ENCODE measurements at places on chromosomes 3 and 15.

DNA sequence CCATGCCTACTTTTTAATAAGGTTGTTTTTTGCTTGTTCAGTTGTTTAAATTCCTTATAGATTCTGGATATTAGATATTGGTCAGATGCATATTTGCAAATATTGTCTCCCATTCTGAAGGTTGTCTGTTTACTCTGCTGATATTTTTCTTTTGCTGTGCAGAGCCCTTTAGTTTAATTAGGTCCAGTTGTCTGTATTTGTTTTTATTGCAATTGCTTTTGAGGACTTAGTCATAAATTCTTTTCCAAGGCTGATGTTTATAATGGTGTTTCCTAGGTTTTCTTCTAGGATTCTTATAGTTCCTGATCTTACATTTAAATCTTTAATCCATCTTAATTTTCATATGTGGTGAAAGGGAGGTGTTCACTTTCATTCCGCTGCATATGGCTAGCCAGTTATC lies 77.4 kb downstream of the PTPRG start:
- DNase-seq, result no peak

DNA sequence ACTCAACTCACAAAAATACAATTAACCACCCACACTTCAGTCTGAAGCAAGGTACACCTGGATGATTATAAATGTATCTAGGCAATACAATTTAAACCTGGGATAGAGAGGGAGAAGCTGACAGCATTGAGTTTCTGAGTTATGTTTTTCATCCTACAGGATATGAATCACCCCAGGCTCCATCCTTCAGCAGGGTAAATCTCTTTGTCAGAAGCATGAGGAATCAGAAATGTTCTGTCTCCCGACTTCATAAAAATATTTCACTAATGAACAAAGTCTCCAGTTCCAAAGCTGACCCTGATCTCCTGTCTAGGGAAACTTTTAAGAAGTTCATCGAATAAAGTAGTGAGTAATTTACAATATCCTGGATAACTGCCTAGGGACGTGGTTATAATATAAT lies 25.5 kb upstream of the FRMD4B start:
- DNase-seq, result no peak

GRCh38 chr3:13419505-13420044 lies 547 bp downstream of the NUP210 start:
- DNase-seq, result no peak

DNA sequence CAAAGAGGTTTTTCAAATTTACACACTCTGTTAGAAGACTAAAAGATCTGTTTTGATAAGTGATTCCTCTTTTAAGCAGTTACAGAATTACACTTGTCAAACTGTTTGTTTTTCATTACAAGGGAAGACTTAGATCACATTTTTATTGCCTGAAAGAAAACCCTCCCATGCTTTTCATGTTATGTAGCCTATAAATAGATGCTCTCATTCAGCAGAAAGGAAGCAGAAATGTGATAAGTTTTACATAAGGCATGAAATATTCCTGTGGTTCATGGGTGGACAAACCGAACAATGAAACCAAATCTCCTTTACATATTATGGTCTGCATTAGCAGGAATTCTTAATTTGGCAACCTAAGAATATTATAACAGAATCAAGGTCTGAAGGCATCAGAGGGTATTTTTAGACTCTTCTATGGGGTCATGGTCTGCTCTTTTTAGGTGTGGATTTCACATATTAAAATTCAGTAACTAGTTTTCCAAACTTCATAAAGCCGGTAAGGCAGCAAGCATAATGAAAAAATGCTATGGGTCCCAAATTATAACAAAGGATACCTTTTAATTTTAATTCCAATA lies 37.3 kb upstream of the FXR1 start:
- DNase-seq, result no peak

- DNase-seq, result no peak
Measured at GRCh38 chr3:183487896-183488295, 59.5 kb upstream of the MCF2L2 start.

GRCh38 chr3:46928282-46928681 lies 48.3 kb downstream of the CCDC12 start:
- no peak for DNase-seq

DNA sequence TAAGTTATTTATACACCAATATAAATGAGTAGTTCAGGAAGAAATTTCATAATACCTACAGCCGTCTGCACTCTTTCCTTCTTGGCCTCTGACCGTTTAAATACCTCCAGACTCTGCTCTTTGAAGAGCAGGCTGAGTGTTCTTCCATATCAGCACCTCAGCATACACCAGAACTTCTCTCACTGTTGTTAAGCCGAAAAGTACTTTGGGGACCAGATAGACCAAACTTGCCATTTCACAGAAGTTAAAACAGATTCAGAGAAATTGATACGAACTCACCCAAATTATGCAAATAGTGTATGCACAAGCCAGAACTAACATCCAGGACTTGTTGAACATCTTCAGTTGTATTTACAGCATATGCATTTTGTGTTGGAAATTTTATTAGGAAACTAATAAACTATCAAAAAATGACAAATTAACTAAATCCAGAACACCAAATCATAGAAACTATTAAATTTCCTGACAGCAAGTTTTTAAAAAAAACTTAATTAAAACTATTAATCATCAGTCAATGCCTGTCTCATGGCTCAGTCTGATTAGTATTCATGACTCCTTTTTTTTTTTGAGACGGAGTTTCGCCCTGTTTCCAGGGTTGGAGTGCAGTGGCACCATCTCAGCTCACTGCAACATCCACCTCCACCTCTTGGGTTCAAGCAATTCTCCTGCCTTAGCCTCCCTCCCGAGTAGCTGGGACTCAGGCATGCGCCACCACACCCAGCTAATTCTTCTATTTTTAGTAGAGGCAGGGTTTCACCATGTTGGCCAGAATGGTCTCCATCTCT lies 24.1 kb downstream of the CGGBP1 start:
- no peak for DNase-seq

DNA sequence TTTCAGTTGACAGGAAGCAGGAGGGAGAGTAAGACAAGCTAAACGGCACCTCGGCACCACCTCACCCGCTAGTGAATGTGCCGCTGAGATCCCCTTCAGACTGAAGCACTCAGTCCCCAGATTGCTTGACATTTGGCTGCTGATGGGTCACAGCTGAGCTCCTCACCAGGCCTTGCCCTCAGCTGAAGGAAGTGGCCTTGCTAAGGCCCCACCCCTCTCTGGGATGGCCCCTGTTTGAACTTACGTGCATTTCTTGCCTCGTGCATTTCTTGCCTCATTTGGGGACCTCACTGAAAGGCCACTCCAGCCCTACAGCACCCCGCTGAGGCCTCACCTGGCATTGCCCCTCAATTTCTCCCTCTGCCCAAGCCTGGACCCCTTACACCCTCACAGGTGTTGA lies 39.8 kb downstream of the EOGT start:
- no peak for DNase-seq

- no peak for DNase-seq
Measured at GRCh38 chr3:133699467-133699866, 37.7 kb upstream of the TOPBP1 start.

GRCh38 chr3:70360979-70361760 lies 48.7 kb upstream of the MDFIC2 start:
- DNase-seq, result no peak

- no peak for DNase-seq
Measured at GRCh38 chr15:93179072-93179471, 90.1 kb upstream of the RGMA start.

GRCh38 chr3:41608347-41608746 lies 353.6 kb downstream of the ULK4 start:
- DNase-seq, result no peak

DNA sequence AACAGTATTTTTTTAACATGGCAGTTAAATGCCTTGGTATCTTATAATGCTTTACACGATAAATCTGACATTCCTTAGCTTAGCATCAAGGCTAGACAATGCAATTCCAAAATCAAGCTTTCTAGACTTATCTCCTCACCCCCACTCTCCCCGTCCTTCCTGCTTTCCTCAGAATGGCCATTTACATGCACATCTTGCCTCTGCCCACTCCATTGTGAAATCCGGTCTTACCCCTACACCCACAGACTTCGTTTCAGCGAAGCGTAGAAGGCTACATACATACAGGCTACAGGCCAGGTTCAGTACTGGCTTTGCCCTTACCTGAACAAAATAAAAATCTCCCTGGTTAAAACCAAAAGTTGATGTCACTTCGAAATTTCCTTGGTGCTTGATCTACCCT lies 58.6 kb upstream of the SLC12A8 start:
- no peak for DNase-seq

DNA sequence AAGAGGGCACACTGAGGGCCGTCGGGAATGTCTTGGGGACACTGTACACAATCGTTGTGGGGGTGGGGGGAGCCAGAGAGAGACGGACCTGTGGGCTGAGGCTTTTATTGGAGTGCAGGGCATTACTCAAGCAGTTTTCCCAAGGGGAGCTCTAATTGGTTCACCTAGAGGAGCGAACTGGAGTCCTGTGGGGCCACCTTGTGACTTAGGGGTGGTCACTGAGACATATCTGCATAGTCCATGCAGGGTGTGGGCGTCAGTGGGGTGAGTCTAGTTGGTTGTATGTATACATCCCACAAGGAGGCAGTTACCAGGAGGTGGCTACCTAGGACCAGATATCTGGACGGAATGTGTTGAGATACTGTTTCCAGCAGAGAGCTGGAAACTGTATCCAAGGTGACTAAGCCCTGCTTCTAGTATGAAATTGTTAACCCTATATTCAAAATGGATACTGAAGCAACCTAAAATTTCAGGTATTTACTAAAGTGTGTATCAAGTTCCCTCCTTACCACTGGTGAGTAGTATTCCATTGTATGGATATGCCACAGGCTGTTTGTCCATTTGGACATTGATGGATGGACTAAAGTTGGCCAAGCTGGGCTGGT lies 2.6 kb upstream of the PIGZ start:
- DNase-seq, result no peak

DNA sequence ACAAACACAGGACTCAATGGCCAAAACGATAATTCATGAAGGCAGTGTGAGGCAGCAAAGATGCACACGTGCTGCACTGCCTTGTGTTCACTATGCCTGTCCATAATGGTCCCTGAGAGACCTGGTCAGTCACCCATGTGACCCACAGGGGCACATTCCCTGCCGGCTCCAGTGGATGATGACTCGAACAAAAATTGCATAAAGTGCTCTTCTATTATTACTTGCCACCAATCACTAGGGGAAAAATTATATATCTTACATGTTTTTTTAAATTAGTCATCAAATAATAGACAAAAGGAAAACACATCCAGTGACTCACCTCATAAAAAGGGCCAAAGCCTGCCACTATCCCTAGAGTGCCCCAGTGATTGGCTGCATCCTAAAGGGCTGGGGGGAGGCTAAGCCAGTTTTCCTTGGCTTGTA lies 47.5 kb downstream of the UBP1 start:
- no peak for DNase-seq

- DNase-seq, result no peak
Measured at GRCh38 chr3:161414907-161415306, 43.6 kb upstream of the SPTSSB start.

GRCh38 chr15:67176195-67176971 lies 78.1 kb downstream of the AAGAB start:
- no peak for DNase-seq

DNA sequence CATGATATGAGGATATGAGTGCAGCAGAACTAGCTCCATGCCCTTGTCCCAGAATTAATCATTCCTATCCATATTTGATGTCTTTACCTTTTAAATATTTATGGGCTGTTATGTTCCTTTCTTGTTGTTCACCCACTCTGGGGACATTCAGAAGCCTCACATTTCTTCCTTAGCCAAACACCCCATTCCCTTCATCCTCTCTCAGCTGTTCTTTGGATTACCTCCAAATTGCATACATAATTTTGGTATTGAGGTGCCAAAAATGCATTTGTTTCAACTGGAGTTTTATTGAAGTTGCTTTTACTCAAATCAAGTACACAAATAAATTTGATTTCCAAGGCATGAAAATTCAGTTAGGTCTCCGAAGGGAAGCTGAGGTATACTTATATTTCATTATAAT lies 51.4 kb downstream of the CHL1 start:
- no peak for DNase-seq

DNA sequence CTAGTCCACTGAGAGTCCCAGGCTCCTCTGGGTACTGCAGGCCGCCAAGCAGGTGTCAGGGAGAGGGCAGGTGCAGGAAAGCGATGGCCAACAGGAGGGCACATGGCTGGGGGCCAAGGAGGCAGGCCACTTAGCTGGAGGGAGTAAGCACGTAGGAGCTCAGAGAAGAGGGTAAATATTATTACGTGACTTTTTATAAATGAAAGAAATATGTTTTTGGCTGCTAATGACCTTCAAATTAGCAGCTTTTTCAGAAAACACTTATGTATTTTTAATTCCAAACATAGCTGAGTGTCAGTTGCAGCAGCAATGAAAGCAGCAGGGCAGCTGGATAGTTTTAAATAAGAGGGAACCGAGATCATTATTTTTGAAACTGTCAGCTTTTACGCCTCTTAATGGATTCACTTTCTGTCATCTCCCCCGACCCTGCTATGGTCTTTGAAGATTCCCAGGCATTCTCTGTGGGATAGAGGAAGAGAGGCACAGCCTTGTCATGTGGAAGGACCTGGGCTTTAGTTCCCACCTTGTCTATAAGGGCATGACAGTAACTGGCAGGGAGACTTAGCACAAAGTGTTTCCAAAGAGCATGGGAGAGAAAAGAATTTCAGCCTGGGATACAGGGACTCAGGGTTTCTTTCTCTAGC lies 477.1 kb downstream of the EPHB1 start:
- no peak for DNase-seq

GRCh38 chr3:170307671-170308405 lies 49.7 kb upstream of the SKIL start:
- DNase-seq, result no peak

DNA sequence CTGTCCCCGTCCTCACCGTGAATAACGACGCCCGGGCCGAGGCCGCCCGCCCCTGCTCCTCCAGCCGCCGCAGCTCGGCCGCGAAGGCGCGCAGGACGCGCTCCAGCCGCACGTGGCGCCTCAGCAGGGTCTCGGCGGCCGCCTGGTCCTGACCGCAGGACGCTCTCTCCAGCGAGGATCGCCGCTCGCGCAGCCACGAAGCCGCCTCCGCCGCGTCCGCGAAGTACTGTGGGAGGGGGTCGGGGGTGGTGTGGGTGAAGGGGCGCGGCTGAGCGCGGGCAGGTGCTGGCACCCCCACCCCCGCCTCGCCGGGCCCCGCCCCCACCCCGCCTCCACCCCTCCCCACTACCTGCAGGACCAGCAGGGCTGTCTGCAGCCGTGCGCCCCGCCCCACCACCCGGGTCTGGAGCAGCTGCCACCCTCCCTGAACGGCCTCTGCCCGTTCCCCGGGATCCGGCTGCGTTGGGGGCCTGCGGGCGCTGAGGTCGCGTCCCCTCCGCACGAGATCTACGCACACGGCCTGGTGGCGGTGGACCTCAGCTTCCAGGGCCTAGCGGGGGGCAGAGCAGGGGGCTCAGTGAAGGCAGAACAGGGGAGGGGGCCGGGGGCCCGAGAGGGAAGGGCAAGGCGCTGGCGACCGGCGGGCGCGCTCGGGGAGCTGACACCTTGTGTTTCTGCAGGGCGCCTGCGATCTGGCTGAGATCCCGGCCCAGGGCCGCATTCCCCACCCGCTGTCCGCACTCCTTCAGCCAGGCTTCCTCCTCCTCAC lies 11.7 kb downstream of the SPTBN5 start:
- no peak for DNase-seq

GRCh38 chr3:57555306-57555705 lies 768 bp upstream of the PDE12 start:
- no peak for DNase-seq
